ENCODE measurements at places on chromosomes 2 and 18. TPM values are rescaled to one million over a fixed set of nuclear protein-coding genes. Genes with fewer than 3 reads are reported as not detected.

GRCh38 chr2:236075802-236076201 lies 92.4 kb downstream of the GBX2 start:
- DNase-seq: no peak

DNA sequence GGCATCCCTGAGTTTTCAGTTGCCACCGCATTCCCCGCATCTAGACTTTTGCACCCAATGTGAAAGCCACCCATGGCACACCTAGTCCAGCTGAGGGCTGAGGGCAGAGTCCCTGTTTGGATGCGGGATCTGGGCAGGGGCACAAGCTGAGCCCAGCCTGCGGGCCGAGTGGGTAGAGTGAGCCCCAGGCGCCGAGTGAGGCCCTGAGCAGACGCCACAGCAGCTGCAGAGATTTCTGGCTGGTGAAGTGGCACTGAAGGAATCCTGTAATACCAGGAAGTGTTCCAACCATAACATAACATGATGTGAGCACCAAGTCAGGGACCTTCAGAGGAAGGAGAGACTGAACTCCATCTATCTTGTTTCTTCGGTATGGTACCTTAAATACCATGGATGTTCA lies 27.7 kb upstream of the FRZB start:
- DNase-seq: no peak

DNA sequence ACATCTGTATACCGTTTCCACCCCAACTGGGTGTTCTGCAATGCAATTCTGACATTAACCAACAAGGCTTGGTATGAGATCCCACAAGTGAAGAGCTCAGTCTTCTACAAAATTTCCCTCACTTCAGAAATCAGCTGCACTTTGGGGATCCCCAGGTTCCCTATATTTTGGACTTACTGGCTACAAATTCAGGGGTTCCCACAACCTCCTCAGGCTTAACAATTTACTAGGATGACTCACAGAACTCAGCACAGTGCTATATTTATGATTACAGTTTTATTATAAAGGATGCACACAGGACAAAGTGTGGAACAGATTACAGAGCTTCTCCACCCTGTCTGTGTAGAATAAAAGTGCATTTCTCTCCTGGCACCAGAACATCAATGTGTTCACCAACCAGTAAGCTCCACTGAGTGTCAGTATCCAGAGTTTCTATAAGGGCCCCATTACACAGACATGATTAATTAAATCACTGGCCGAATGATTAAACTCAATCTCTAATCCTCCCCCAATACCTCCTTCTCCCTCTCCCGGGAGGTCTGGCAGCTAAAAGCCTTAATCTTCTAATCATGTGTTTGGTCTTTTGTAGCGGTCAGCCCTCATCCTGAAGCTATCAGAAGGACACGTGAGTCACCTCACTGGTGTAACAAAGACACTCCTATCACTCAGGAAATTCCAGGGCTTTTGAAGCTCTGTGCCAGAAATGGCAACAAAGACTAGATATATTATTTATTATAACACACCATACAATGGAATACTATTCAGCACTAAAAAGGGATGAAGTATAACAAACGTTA lies 84.6 kb downstream of the SLC66A3 start:
- no peak for DNase-seq

GRCh38 chr2:115443539-115444185 lies 1001.2 kb downstream of the DPP10 start:
- DNase-seq: no peak

The KCNF1 gene
- total RNA-seq: 0.27 TPM

The RFX8 gene
- total RNA-seq: not detected

Measured in transverse colon (tissue), 4 donors.